NCI-H1105 treated with DMSO at 0.1 percent for 48 hours (cell line): ENCODE measurements at places on chromosomes 6 and 20.

GRCh38 chr6:113645576-113645970 is 211.6 kb upstream of the MARCKS start:
- DNase-seq, result no peak

GRCh38 chr6:159801935-159802334 is 1.9 kb downstream of the PNLDC1 start:
- DNase-seq, result no peak

DNA sequence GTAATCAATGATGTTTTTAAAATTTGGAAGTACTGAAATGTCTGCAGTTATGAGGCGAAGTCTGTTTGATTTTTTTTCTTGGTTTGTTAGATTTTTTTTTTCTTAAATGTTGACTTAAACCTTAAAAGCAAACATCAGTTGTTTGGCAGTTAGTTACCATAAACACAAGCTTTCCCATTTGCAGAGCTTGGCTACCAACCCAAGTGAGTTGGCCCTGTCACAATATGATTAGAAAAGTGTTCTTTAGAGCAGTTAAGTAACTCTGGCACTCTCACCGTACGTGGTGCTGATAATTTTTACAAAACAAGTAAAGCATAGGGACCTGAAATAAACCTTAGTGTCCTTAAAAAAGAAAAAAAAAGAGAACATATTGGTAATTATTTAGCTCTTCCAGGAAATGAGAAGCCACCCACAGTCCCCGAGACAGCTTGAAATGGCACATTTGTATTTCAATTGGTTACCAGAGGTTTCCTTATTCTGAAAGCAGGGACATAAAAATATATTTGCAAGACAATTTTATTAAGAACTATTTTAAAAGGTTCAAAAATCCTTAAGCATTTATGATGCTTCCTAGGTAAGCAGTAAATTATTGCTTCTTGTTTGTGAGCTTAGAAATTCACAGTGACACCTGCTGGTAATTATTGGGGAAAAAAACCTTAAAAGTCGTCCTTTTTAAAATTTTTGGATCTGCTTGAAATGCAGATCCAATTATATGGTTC is 3.9 kb downstream of the HEY2 start:
- DNase-seq, result peak; percentile 60

DNA sequence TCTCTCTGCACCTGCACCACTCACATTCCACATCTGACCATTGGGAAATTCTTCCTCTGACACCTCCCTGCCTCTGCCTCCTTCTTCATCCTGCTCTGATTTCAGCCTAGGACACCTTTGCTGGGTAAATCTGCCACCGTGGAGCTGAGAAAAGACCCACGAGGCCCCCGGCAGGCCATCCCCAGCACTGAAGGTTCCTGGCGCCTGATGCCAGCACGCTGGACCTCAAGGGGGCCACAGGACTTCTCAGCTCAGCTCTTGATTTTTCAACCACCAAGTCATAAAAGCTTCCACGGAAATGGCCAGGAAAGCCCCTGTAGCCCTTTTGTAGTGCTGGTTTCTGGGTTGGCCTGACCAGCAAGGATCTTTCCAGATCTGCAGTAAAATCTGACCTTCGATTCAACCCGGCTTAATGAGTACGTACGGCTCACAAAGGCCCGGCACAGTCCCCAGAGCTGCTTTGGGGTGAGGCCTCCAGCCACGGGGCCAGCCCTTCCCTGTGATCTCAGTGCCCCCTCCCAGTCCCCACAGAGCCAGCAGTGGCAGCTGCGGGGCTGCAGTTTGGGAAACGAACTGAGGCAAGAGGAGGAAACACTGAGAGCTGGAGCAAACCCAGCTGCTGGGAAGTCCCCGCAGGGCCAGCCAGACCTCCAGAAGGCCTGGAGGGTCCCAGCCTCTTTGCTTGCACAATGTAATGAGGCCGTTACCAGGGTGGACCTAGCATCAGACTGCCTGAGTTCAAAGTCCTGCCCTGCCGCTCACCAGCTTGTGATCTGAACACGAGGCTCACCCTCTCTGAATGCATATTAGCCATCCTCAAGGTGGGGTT is 157.5 kb downstream of the BMP7 start:
- no peak for DNase-seq
